ENCODE measurements at places on chromosomes 2 and 18.

DNA sequence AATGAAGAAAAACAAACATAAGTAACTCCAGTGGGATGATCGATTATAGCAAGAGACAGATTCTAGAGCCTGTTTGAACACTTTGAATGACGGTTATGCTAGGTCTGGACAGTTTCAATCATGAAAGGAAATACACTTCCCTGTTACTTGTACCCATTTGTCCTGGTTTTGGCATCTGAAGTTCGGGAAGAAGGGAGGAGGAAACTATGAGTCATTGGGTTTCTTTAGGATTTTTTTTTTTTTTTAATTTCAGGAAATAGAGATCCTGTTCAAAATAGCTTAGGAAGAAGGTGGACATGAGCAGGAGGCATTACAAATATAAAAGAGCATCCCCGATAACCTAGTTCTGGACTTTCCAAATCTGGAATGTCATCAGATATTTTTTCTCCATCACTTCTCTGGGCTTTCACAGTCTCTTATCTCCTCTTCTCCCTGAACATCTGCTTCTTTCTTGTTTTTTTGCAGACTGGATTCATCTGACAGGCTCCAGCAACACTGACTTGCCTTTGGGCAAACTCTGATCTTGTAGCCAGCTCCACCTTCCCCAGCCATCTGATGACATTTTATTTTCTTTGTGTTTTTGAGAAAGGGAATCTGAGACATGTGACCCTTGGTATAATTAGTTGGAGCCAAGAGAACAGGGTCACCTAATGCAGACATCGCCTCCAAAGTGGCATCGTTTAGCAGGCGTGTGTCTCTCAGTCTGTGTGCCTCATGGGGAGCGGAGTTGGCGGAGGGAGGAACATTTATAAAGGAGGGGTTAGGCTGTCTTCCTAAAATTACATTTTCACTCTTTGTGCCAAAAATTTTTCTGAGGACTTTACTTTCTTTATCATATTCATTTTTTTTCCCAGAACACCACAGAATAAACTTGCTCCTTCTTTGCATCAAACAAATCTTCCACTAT lies 195.3 kb upstream of the EPHA4 start:
- DNase-seq: no peak

- no peak for DNase-seq
These were observed 102.8 kb upstream of the MAP2 start for GRCh38 chr2:209321076-209321475.

GRCh38 chr2:211084352-211084751 lies 528.0 kb downstream of the CPS1 start:
- DNase-seq: no peak

GRCh38 chr2:99489063-99489760 lies 605 bp downstream of the REV1 start:
- peak; percentile 53 for DNase-seq

DNA sequence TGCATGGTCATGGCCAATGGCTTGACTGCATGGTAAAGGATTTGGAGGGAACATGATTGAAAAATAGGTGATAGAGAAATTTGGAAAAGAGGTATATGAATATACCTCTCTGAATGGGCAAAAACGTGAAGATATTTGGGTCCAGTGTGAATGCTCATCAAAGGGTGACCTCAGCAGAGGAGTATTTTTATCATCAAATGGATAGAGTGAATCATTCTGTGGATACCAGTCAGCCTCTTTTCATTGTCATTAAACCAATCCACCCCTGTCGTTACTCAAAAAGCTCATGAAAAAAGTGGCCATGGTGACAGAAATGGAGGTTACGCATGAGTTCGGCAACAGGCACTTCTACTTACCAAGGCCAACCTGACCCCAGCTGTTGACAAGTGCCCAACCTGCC lies 1074.7 kb downstream of the TSN start:
- DNase-seq: no peak

Data from H9 (cell line).